ENCODE measurements at places on chromosomes 6 and 20. TPM values are rescaled to one million over a fixed set of nuclear protein-coding genes. Genes with fewer than 3 reads are reported as not detected.

GRCh38 chr6:134407791-134408190 lies 89.9 kb upstream of the SGK1 start:
- DNase-seq: no peak

TENT5A gene
- total RNA-seq: 36.6 TPM

HLA-DMB gene
- total RNA-seq: 6.9 TPM

DNA sequence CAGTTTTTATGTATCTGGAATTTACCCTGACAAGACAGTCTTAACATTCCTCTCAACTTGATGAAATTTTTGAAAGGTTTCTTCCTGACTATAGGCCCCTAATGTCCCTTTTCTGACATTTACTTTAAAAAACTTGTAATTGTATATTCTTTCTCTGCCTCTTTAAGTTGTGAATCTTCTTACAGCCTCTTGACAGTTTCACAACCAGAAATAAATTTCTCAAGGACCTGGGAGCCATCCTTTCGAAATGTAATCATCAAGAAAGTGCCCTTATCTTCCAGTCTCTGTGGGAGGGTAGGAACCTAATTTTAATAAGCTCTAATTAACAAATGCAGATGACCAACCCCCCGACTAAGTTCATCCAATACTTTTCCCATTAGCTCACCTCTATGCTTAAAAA lies 403.6 kb upstream of the GJE1 start:
- DNase-seq: no peak

GRCh38 chr6:70388814-70389213 lies 24.5 kb upstream of the FAM135A start:
- no peak for DNase-seq

DNA sequence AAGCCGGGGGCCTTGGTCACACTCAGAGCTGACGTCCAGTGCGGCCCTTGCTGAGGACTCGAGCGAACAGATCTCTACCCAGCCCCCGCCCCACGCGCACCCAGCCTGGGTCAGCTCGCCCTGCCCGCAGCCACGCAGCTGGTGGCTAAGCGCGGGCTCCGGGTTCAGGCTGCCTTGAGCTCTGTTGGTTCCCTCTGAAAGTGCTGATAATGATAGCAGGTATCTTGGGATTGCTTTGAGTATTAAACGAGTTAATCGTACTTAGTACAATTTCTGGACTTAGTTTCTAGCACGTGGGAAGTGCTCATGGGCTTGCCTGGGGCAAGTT lies 88.1 kb upstream of the TGM3 start:
- DNase-seq: no peak

- no peak for DNase-seq
These were observed 285.3 kb upstream of the NOX3 start for GRCh38 chr6:155740781-155741399.

GGTLC1 gene
- not detected for total RNA-seq

DNA sequence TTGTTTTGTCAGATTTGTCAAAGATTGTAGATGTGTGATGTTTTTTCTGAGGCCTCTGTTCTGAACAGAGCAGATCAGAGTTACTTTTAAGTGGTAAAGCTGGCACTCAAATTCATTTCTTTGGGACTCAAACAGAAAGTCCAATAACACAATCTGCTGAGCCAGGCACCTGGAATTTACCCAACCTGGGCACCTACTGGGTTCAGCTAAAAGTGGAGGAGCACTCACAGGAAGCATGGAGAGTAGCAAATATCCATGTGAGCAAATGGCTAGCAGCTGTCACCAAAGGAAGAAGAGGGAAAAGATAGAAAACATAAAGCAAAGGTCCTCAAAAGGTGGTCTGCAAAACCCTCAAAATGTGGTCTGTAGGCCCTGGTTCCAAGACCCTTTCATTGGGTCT lies 116.8 kb downstream of the FIG4 start:
- DNase-seq: no peak

TBC1D22B gene
- 8.7 TPM for total RNA-seq

DNA sequence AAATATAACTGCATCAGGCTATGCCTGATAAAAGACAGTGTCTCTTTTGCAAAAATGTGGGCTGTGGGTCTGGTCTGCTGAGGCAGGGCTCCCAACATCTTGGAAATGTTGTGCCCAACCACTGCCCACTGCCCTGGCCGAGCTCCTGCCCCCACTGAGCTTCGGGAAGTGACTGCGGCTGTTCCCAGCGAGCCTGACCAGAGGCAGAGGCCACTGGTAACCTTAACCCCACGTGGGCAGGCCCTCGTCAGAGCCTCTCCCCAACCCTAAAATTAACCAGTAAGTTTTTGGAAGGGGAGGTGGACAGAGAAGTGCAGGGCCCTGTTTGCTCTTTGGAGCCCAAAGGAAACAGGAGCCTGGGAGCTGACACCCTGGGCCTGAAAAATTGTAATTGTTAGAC lies 225.9 kb downstream of the MAFB start:
- peak; percentile 26 for DNase-seq

PPP1R3G gene
- 10.7 TPM for total RNA-seq

Data from left cardiac atrium (tissue), 4 donors.